Cortex of kidney (tissue), 1 donor: ENCODE measurements at places on chromosomes 3 and 15.

DNA sequence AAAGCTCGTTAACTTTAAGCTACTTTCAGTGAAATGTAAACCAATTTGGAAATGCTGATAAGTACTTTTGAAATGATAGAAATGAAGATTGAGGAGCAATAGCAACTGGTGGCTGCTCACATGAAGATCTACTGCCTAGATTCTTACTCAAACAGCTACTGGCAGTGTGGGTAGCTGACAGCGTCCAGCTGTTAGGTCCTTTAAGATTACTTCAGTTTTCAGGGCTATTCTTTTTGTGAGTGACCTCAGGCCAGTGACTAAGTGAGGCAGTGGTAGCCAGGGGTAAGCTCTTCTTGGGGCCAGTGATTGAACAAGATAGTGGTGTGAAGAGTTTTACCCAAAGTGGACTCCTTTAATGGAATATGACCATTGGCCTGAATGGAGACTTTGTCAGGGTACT, 41.3 kb downstream of the NECTIN3 start:
- no peak for DNase-seq

DNA sequence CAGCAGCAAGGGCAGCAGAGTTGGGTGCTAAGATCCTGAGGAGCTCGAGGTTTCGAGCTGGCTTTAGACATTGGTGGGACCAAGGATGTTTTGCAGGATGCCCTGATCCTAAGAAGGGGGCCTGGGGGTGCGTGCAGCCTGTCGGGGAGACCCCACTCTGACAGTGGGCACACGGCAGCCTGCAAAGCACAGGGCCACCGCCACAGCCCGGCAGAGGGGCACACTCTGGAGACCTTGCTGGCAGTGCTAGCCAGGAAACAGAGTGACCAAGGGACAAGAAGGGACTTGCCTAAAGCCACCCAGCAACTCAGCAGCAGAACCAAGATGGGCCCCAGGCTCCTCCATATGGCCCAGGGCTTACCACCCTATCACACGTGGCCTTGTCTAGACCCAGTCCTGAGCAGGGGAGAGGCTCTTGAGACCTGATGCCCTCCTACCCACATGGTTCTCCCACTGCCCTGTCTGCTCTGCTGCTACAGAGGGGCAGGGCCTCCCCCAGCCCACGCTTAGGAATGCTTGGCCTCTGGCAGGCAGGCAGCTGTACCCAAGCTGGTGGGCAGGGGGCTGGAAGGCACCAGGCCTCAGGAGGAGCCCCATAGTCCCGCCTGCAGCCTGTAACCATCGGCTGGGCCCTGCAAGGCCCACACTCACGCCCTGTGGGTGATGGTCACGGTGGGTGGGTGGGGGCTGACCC, 18.8 kb downstream of the SEC61A1 start:
- no peak for DNase-seq

DNA sequence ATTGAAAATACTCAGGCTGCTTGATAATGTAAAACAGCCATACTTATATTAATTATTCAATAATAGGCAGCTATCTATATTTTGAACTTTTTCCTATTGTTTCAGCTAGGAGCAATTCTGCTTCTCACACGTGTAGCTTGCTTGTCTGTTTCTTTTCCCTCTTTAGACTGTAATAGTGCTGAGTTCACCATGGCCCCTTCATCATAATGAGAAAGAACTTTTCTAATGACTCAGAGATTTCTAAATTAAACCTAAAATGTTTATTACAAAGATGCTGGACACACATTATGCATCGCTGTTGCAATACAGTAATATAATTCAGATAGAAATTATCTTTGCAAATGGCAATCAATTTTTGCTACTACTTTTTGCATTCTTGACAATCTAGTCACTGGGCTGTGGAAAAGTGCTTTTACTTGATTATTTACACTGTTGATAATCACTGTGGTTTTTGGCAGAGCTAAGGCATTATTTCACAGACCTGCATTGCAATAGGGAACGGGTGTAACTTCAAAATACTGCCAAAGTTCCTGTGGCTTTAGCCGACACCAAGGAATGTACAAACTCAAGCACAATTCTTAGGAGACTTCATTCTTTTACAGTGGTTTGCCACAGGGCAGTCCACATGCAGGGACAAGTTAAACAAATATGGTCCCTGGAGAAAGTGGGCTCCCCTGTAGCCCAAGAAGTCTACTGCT, 281.0 kb upstream of the TBL1XR1 start:
- DNase-seq, result no peak

- DNase-seq, result no peak
These were observed 194.7 kb downstream of the KLHL25 start for GRCh38 chr15:85600001-85600400.

- DNase-seq, result no peak
These were observed 103.3 kb upstream of the SLC2A2 start for GRCh38 chr3:171129827-171130226.

- no peak for DNase-seq
These were observed 454.6 kb upstream of the ARPP21 start for GRCh38 chr3:35184775-35185174.

- DNase-seq, result no peak
These were observed 57.3 kb upstream of the RNF7 start for GRCh38 chr3:141680620-141681389.

DNA sequence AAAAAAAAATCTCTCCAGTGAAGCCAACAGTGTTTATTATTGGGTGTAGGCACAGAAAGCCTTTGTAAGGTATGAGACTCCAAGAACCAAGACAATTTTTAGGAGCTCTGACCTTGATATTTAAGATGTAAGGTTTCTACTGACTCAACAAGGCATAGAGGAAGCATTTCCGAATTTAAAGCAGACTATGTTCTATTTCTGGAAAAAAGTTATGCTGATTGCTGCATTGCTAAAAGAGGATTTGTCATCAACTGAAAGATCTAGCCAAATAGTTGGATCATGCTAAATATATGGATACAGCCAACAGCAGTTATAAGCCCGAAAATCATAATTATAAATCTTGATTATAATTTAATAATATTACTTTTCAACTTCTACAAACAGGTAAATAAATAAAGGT, 53.3 kb upstream of the MELTF start:
- no peak for DNase-seq
